ENCODE measurements at places on chromosomes 11 and 22. TPM values are rescaled to one million over a fixed set of nuclear protein-coding genes. Genes with fewer than 3 reads are reported as not detected.

HOATZ gene
- not detected for total RNA-seq

TRIM51 gene
- not detected for total RNA-seq

RELT gene
- total RNA-seq: 4.9 TPM

MYEOV gene
- total RNA-seq: 0.49 TPM

OTOG gene
- total RNA-seq: not detected

FXYD6 gene
- total RNA-seq: not detected

OR6T1 gene
- total RNA-seq: not detected
